ENCODE measurements at places on chromosomes 1 and 21.

DNA sequence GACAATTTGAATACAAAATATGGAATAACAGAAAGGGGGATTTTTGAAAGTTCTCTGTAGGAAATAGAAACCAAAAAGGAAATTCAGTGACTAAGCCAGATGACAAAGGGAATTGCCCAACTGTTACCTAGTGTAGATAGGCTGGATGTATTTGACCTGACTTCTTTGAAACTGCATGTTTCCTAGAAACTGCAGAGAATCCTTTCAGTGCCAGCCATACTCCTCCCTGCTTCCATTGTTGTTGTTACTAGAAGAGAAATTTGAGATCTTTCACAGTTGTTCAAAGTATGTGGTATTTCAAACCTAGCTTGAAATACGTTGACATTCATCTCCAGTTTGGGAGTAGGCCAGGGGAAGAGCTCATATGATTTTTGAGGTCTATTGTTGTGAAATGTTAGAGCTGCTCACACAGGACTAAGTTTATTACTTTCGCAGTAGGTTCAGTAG, 1.8 kb upstream of the GBP5 start:
- no peak for DNase-seq

DNA sequence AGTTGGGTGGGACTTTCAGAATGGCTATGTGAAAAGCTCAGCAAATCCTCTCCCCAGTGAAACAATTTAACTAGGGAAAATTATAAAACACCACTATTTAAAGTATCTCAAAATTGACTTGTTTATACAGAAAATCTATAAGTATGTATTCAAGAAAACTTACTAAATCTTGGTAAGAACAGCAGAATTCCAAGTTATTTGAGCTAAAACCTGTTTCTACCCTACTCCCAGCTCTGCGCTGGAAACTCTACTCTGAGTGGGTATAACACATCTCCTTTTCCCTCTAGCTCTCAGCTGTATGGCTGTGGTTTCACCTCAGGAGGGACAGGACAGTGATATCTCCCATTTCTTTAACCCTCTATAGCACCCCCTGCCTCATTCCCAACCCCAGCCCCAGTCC, 295.2 kb upstream of the POGK start:
- DNase-seq = no peak

- DNase-seq = no peak
Observed at GRCh38 chr1:201610858-201611257, 71.9 kb downstream of the NAV1 start.

GRCh38 chr1:7833035-7833434, 19.8 kb downstream of the UTS2 start:
- no peak for DNase-seq

- DNase-seq = peak; percentile 23
Observed at GRCh38 chr1:111570781-111571181, 48.8 kb upstream of the RAP1A start.

- peak; percentile 52 for DNase-seq
Observed at GRCh38 chr1:17119076-17119772, at the start of gene PADI2. PADI2 (minus strand) TSS chr1:17119451; CDS start chr1:17119371, 80 bp downstream.

- no peak for DNase-seq
Observed at GRCh38 chr1:109115685-109116084, 1.8 kb downstream of the ELAPOR1 start.

DNA sequence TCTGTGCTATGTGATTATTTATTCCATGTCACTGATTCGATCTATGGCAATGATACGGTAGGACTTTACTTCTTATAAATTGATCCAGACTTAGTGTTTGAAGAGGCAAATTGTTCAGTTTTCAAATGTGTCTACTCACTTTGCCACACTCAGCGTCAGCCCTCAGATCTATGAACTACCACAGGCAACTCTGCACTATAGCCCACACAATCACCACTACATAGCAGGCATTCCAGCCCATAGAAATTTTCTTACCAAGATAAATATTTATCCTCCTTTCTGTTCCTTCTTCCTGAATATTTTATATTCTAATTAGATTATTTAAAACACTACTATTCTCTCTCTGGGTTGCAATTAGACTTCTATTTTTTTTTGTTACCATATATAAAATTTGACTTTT, 776.1 kb downstream of the BRINP3 start:
- no peak for DNase-seq

DNA sequence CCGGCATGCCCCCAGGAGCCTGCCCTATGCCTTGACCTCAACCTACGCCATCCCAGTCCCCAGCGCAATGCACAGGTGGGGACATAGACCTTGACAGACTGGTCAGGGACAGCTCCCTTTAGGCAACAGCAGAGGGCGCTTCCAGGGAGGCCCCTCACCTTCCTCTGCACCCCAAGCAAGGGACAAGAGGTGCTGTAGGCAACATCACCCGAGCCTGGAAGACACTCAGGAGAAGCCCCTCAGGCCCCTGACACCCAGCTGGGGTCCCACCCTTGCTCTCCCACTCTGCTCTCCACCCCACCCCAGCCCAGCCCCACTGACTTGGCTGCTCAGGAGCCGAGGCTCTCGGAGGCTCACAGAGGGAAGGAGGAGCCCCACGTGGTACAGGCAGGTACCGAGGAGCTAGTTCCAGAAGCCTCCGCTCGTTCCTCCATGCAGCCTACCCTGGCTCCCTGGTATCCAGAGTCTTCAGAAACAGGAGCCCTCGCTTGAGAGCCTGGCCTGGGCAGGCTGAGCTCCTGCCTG, 2.4 kb upstream of the WNT3A start:
- no peak for DNase-seq

GRCh38 chr1:157181258-157181657, 43.1 kb upstream of the ETV3 start:
- no peak for DNase-seq

GRCh38 chr21:15112858-15113257, 48.1 kb upstream of the NRIP1 start:
- no peak for DNase-seq

DNA sequence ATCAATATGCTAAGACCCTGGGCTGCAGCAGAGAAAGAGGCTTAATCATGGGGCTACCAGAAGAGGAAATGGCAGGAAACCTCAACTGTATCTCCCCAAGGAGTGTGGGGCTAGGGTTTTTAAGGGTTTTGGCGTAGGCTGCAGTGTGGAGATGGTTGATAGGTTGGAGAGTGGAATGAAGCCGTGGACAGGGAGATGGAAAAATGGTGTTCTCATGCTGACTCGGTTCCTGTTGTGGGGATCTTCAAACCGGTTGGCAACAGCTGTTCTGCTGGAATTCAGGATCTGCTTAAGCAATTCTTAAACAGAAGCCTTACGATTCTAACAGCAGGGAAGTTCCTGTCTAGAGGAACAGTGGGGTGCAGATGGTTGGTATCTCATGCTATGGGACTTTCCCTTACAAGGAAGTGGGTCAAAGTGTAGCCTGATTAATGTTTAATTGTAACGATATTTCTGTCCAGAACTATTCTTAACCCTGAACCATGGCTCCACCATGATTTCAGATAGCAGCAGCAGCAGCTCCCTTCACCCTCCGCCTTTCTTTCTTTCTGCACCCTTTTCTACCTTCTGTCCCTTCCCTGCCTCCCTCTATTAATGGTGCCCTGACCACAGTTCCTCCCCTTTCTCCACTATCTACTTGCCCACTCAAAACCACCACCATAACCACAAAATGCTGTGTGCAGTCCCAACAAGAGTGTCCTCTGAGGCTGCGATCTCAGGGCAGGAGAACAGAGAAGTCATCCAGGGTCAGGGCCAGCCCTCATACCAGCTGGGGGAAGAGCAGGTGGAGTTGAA, 30.8 kb downstream of the RSPH1 start:
- no peak for DNase-seq
